ENCODE measurements at places on chromosomes 5 and 9.

DNA sequence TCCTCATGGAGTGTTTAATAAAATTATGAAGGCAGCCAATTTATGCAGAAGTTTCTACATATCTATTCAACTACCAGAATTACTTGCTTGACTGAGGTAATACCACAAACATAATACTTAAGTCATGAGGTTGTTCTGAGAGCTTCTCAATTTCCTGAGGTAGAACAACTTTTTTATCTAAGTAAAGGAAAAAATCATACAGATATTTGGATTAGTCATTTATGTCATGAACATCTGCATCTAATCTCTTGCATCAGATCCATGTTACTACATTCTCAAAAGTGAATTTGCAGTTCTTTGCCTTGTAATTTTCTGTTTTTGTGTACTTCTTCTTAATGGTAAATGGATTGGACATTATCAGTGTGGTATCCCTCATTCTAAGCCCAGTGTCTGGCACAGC, 60.4 kb upstream of the RGMB start:
- DNase-seq, result no peak

DNA sequence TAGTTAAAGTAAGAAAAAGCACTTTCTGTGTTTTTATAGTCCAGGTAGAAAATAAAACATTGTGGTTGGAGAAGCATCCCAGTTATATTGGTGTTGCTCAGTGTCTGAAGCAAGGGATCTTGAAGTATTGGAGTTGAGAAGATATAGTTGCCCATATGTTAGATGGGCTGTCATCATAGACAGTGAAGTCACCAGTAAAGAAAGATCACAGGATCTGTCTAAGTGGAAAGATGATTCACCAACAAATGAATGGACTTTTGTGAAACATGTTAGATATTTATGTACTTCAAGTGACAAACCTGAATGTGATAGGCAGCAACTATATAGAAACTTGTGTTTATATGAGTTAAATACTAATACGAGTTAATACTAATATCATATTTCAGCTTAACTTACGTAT, 11.7 kb downstream of the OGN start:
- DNase-seq, result no peak

DNA sequence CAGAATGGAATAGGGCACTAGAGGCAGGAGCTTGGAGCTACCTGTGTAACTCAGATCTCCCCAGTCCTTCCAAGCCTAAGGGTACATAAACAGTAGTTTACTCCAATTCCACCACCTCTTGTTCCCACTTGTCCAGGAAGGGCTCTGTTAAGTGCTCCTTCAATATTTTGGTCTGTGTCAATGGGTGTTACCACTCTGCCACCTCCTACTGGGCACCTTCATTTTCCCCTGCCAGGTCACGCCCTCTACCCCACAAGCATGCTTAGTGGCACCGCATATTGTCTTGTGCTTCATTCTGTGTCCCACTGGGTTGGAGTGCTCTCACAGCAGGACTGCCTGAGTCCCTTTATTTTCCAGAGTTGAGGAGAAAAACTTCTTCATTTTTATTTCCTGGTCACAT, 459.8 kb downstream of the ARHGEF28 start:
- DNase-seq, result no peak

DNA sequence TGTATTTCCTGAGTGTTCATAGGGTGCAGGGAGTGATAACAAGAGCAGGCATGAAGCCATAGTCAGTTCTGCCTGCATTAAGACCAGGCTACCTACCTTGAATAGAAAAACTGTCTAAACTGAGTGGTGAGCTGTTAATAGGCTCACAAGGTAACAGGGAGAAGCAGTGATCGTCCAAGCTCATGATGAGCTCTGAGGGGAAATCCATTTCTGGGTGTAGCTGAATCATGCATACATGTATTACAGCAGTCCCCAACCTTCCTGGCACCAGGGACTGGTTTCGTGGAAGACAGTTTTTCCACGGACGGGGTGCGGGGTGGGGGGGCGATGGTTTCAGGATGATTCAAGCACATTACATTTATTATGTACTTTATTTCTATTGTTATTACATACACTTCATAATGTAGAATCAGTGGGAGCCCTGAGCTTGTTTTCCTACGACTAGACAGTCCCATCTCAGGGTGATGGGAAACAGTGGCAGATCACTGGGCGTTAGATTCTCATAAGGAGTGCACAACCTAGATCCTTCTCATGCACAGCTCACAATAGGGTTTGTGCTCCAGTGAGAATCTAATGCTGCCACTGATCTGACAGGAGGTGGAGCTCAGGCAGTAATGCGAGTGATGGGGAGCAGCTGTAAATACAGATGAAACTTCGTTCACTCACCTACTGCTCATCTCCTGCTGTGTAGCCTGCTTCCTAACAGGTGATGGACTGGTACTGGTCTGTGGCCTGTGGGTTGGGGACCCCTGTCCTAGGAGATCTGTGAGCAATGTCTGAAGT, 100.0 kb upstream of the IL6ST start:
- DNase-seq, result no peak

GRCh38 chr9:36779582-36779981, 206.9 kb downstream of the MELK start:
- no peak for DNase-seq

DNA sequence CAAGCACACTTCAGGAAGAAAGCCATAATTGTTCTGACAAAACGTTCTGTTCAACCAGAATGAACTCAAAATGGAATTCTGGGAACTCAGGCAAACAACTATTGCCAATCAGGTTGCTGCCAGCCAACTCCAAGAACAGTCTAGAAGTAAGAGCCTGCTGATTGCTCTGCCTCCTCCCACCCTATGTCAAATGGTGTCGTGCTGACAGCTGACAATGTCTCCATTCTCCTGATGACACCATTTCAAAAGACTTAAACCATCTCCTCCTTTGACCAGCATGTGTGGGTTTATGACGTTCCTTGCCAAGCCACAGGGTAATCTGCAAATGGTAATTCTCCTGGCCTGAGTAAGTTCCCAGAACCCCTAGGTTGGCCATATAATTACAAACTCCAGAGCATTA, 21.9 kb upstream of the PLIN2 start:
- DNase-seq, result no peak

DNA sequence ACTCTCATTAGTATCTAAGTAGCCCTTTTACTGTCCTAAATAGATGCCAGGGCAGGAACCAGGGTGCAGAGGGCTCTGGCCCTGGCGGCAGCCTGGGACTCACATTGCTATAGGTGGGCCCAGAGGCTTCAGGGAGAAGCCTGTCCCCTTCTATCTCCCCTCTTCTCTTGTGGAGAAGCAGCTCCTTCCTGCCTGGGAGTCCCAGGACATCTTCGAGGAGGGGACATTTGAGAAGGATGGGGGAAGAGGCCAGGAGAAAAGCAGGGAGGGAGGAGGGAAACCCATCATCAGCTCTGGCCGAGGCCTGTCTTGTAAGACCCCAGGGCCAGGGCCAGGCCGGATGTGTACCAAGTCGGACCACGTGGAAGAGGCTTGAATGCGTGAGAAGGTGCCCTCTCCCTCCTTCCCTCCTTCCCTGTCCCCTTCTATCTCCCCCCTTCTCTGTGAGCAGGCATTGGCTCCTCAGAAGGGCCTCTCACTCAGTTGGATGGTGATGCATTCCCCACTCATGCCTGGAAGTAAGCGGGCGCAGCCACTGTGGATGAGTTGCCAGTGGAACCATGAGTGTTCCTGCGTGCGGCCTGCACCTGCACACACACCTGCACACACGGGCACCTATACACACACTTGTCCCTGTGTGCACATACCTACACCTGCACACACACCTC, 20.7 kb upstream of the LPCAT1 start:
- no peak for DNase-seq

DNA sequence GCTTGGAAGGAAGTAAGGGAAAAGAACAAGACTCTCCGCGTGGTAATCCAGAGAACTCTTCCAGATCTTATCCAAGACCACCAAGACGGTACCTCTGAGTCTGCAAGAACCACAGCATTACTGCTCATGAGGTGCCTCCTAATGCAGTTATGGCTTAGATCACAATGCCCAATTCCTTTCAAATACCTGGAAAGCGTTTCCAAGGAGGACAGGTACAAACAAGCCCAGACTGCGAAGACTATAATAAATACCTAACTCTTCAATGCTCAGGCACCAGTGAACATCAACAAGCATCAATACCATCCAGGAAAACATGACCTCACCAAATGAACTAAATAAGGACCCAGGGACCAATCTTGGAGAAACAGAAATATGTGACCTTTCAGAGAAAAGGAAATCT, 325.5 kb downstream of the CWC27 start:
- no peak for DNase-seq

GRCh38 chr9:20684875-20685696, 1.0 kb downstream of the FOCAD start:
- peak; percentile 12 for DNase-seq

DNA sequence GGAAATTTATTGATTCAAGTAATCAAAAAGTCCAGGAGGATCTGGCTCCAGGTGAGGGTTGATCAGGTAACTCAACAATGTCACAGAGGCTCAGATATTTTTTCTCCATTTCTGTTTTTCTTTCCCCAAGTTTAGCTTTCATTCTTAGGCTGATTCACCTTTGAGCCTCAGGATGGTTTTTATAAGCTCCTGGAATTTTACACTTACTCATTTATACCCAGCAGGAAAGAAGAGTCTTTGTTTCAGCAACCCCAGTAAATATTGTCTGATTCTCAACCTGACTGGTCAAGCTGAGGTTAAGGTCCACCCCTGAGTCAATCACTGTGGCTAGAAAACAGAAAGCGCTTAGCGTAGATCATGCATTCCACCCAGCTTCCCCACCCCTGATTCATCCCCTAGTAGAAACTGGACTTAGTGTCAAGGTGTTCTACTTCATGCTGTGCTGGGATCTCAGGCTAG, 500.6 kb downstream of the KIF4B start:
- DNase-seq, result no peak

GRCh38 chr5:148713735-148714508, 59.6 kb upstream of the HTR4 start:
- DNase-seq, result no peak

DNA sequence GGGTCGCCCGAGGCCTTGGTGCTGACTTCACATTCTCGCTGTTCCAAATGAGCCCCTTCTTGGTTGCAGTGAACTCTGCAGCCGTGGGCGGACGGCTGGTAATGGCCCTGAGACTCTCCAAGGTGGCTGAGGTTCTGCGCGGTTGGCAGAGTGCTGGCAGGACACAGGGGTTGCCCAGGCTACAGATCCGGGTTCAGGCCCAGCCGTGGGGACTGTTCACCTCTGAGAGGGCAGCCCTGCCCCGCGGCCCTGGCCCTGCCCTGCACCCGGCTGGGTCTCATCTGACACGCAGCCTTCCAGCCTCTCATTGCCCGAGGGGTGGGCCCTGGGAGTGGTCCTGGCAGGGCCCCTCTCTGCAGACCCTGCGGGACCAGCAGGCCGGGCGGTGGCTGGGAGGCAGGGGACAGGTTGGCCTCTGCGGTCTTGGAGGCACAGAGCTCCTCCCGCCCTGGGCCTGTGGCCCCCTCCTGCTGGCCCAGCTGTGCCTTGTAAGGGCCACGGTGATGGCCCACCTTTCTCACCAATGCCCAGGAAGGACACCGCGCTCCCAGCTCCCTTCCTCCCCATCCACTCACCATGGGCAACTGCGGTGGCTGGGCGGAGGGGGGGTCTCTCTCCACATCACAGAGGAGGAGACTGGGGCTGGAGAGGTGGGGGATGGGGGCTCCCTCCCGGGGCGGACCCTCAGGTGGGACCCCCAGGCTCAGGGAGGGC, 51.6 kb downstream of the AHRR start:
- DNase-seq, result no peak

DNA sequence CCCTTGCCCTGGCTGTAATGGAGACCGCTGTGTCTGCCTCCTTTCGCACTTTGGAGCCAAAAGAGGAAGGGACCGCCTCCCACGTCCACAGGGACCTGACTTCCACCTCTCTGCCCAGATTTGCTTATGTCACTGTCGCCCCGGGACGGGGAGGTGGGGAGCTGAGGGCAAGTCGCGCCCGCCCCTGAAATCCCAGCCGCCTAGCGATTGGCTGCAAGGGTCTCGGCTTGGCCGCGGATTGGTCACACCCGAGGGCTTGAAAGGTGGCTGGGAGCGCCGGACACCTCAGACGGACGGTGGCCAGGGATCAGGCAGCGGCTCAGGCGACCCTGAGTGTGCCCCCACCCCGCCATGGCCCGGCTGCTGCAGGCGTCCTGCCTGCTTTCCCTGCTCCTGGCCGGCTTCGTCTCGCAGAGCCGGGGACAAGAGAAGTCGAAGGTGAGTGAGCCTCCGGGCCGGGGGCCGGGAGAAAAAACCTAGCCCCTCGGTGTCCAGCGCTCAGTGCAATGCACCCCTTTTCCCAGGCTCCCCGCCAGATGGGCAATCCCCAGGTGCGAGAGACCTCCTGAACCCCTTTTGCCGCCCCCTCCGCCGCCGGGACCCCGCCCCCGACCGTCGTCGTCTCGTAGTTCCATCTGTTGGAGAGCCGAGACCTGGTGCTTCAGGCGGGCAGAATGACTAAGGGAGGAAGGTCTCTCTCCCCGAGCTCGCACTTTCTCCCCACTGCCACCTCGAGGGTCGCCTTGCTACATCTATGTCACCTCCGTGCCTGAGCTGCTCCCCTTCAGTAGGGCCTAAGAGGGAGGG, at the start of gene GPX3:
GPX3 (plus strand) TSS at position 288 of the 807 bp plus-strand sequence; CDS start at position 352, 64 bp downstream.
- DNase-seq, result peak; percentile 71

DNA sequence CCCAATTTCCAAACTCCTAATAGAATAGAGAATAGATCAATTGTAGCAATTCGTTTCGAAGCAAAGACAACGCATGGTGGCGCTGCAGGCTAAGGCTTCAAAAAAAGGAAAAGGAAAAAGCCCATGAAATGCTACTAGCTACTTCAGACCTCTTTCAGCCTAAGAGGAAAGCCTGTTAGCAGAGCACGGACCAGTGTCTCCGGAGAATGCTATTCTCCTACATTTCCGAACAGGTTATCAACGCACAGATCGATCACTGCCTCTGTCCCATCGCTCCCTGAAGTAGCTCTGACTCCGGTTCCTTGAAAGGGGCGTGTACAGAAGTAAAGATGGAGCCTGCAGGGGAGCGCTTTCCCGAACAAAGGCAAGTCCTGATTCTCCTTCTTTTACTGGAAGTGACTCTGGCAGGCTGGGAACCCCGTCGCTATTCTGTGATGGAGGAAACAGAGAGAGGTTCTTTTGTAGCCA, at the start of gene PCDHB15:
PCDHB15 (plus strand) TSS at position 146 of the 468 bp plus-strand sequence; CDS start at position 330, 184 bp downstream.
- DNase-seq, result peak; percentile 56

DNA sequence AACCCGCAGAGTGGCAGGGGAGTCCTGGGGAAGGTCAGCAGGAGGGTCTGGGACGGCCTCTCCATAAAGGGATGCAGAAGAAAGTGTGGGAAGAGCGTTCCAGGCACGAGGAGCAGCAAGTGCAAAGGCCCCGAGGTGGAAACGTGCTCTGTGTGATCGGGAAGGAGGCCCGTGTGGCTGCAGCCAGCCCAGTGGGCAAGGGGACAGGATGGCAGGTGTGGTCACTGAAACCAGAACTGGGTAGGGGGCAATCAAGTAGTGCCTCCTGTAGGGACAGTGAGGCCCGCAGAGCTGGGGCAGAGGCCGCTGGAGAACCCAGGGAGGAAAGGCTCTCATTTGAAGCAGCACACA, 16.3 kb upstream of the LAMC3 start:
- DNase-seq, result no peak

DNA sequence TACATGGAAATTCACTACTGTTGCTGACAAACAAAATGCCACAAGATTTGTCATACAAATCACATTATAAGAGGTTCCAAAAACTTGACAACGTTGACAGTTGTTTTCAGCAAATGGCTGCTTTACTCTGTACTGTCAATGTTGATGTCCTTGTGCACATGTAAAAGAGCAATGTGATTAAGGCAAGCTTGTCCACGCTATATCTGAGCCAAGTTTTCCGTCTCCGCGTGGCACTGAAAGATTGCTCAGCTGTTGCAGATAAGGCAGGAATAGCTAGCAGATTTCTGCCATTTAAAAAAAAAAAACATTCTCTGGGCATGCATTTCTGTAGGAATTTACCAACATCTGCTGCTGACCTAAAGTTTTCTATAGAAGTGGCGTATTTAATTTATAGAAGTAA, 46.4 kb upstream of the MEF2C start:
- DNase-seq, result no peak
